ENCODE measurements at places on chromosomes 7 and 10.

DNA sequence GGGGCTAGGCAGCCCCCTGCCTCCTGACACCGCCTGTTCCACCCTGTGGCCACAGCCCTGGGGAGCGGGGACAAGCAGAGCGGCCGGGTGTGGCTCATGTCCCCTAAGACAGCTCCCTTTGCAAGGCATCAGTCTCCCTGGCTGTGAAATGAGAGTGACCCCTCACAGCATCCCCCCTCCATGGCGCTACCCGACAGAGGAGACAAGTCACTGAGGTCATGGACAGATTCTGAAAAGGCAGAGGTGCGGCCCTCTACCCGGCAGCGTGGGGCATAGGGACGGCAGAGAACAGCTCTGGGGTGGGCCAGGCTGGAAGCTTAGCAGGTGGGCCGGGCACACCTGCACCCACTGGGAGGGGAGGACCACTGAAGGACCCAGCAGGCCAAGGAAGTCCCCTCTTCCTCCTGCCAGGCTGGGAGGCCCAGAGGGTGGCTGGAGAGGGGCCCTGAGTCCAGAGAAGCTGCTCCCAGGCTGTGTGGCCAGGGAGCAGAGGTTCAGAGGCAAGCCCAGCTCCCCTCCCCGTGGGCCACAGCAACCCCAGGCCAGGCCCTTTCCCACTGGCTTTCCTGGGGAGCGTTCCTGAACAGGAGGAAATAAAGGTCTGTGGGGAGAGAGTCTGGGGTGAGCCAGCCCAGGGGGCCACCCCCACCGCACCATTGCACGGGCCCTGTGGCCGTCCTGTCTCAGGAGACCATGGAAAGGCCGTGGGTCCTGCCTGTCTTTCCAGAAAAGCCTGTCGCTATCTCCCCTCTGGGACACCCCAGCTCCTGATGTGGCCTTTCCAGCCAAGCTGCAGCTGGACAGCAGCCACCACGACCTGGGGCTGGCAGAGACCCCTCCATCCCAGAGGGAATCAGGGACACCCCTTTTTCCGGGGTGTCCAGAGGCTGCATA lies 1.7 kb downstream of the ADAP1 start:
- no peak for DNase-seq

DNA sequence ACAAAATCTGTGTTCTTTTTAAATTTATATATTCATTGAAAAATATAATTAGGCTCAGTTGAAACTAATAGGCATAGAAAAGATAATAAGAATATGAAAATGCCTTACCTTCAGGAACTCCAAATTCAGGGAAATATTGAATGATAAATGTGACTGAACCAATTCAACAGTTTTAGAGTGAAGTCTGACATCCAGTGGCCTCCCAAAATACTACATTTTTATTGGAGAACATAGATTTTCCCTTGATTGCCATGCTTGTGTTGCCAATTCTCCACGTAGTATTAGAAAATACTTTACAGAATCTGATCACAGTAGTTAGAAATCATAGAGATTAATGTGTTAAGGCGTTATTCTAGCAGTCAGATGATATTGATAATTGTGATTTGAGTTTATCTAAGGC lies 1246.7 kb downstream of the GATA3 start:
- no peak for DNase-seq

GRCh38 chr10:26215935-26216584 lies 514 bp upstream of the GAD2 start:
- peak; percentile 27 for DNase-seq

DNA sequence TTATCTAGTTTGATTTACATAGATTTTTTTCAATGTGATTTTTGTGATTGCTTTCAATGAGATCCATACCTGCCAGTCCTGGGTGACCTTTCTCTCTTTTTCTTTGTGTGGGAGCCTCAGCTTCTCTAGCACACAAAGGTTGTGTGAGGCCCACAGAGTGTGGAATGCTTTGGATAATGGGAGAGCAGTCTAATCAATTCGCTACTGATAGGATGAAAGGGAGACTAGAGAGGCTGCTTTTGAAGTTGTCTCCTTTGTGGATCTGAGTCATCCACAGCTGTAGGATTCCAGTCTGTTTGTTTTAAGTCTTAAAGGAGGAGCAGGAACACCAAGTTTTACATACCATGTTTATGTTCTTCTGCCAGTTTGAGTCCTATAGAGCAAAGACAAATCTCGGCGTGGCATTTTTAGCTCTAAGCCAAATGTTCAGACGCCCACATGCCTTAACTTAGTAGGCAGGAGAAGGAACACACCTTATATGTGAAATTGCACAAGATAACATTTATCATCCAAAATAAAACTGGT lies 330.0 kb downstream of the ARL4A start:
- no peak for DNase-seq

GRCh38 chr10:130659528-130659927 lies 523.3 kb downstream of the GLRX3 start:
- DNase-seq: no peak

DNA sequence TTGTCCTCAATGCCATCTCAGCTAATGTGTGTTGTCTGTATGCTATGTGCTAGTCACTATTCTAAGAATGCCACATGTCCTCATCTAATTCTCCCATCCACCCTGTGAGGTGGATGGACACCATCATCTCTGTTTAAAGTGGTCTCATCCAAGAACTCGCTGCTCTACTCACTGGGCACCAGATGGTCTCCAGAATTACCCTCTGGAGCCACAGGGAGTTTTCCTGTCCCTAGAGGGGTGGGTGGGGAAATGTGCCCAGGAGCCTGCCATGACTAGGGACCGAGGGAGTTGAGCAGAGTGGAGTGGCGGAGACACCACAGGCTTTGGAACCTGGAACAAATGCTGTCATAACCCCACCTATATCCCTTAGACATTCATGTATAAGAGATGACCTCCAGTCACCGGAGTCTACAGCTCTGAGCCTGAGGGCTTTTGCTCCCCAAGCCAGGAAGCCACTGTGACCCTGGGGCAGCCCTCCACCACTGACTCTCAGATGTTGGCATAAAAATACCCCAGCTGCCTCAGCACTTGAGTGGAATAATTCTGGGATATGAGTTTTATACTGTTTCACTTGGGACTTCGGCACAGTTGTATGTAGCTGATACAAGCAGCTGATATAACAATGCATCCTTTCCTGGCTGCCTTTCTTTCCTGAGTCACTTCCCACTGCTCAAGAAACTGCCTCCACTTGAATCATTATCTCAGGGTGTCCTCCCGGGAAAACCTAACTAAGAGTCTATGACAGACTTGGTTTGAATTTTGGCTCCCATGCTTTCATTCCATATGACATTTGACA lies 61.5 kb upstream of the RAPGEF5 start:
- no peak for DNase-seq

GRCh38 chr7:149489391-149490024 lies 8.1 kb downstream of the ZNF746 start:
- DNase-seq: no peak

- DNase-seq: no peak
Observed at GRCh38 chr7:132117181-132117580, 459.1 kb downstream of the PLXNA4 start.

GRCh38 chr10:80277016-80277415 lies 12.4 kb downstream of the MAT1A start:
- no peak for DNase-seq

DNA sequence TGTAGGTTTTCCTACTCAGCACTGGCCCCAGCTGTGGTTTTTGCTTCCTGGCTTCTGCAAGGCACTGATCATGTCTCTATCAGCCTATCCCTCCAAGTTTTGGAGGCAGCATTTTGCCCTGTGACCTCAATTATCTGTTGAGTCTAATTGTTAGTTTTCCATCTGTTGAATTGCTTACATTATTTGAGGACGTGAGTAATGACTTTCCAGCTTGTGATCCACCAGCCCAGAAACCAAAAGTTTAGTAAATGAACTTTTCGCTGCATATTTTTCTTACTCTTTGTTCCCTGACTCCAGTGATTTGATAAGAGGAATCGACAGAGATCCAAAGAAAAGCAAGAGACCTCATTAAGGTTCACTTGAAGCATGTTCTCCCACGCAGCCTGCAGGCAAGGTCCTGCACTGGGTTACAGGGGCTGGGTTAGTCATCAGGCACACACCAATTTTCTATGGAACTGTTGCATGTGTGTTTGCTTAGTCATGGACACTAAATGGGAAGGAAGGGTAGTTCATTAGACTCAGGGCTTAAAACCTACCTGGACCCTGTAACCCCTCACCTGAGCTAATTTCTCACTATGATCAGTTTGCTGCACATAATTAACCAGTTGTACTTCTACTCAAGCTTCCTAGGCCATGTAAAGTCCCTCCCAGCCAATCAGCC lies 57.2 kb downstream of the AKR1E2 start:
- DNase-seq: no peak

- peak; percentile 3 for DNase-seq
Observed at GRCh38 chr10:130894471-130894870, 417.1 kb downstream of the TCERG1L start.

- DNase-seq: no peak
Observed at GRCh38 chr10:17963431-17963830, 11.7 kb downstream of the SLC39A12 start.

- no peak for DNase-seq
Observed at GRCh38 chr10:49008091-49008490, 68.5 kb upstream of the LRRC18 start.

DNA sequence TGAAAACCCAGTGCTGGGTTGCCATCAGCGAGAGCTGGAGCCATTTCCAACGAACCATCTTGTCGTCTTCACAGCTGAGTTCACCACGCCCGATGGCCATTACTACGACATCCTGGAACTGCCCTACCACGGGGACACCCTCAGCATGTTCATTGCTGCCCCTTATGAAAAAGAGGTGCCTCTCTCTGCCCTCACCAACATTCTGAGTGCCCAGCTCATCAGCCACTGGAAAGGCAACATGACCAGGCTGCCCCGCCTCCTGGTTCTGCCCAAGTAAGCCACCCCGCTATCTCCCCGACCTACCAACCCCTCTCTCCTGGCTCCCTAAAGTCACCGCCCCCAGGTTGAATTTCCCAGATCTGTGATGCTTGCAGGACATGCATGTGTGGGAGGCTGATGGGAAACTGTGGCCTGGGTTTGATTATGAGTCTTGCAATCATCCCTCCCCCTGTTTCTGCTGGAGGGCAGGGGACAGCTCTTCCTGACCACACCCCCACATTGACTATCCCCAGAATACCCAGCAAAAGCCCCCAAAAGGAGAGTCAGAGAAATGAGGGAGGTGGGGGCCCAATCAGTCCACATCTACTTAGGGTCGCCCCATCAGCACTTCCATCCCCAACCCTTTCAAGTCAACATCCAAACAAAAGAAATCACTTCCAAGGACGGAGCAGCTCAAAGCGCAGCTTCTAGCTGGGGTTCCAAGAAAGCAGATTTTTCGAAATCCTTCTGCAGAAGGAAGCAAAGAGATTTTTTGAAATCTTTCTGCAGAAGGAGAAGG lies 6.9 kb downstream of the SERPINE1 start:
- no peak for DNase-seq

DNA sequence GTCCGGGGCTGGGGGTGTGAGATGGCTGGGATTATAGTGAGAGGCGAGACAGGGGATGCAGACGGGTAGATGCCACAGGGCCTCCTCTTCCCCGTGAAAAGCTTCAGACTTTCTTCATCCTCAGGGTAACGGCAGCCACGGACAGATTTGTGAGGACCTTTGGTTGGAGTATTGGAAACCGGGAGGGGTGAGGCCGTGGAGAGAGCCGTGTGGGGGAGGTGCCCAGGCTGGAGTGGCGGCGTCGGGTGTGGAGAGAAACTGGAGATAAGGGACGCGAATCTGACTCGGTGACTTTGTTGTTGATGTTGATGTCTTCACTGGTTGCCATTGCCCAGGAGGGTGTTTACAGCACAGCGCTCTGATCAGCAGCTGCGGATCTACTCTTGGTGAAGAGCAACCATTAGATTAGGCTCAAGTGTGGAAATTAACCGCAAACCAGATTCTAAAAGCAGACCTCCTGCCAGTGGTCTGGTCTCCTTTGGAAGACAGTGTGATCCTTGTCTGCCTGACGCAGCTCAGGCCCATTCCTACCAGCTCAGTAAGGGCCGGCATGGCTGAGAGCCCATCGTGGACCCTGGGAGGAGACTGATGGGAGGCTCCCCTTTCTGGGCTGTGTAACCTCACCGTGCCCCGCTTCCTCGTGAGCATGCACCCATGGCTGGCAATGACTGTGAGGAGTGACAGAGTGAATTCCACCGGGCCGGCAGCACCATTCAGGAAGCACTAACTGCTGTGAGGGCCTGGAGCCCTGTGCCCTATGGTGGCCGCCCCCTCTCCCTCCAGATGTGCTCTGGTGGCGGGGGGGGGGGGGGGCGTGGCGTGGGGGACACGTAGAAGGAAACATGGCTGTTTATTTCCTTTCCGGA lies 90.3 kb downstream of the INPP5A start:
- no peak for DNase-seq

DNA sequence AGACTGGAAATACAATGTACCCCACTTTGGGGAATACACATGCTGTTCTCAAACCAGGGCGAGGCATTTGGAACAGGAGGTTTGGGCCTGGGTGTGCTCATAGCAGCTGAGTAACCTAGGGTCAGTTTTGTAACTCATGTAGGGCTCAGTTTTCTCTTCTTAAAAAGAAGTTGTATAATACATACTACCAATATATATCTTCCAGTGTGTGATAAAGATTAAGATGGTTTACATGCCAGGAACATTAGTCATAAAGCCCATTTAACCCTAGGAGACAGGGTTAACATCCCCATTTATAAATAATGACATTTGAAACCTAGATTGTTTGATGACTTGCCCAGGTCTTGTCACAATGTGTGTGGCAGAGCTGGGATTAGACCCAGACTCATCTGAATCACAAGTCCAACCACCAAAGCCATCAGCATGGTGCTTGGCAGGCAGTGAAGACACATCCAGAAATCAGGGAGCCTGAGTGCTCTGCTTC lies 6.0 kb downstream of the AKR1B10 start:
- no peak for DNase-seq

DNA sequence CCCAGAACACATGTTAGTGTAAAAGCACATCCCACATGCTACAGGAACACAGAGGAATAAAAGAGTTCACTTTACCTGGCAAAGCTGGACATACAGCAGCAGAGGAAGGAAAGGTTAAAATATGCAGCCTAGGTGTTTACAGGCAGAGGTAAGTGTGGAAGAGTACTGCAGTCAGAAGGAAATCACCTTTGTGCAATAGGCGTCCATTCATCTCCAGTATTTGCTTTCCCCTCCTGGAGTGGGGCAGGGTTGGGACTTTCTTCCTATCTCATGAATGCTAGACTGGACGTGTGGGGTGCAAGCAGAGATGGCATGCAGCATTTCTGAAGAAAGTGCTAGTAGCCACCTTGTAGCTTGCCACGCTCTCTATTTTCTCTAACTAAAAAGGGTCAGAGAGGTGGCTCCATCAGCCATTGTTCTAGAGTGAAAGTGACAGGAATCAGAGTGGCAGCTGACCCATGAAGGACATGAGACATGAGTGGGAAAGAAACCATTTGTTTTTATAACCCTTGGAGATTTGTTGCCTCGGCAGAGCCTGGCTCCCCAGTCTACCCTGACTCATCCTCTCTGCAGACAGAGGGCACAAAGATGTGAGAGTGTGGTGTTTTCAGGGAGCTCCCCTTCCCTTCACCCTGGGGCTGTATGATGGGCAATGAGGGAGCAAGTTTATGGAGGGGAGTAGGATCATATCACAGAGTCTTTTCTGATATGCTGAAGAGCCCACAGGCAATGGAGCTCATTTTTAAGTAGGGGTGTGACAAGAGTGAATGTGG lies 101.2 kb upstream of the SEC61G start:
- DNase-seq: no peak
